ENCODE measurements at places on chromosomes 16 and 17.

DNA sequence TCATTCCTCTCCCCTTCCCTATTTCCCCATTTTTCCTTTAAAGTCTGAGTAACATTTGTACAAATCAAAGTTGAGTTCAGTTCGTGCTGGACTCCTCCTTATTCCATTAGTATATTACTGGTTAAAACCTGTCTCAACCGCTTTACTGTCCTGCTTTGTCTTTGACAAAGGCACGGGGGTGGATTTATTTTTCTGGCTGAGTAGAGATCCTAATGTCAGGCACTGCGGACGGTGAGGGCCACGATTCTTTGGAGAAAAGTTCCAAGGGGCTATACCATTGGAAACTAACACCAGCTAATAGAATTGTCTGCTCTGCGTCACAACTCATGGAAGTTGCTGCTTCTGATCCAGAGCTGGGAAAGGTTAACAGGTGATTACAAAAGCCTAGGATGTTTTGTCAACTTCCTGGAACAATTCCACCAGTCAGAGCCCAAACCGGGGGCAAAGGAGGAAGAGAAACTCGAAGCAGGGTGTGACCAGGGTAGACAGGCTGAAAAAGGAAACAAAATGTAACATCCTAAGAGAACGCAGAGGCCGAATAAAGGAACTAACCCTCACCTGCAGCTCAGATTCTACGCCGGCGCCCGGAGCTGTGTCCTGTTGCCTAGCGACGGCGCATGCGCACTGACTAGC lies 12.4 kb downstream of the TAT start:
- DNase-seq, result no peak

- DNase-seq, result no peak
These were observed 6.6 kb downstream of the TMEM114 start for GRCh38 chr16:8583732-8584131.

DNA sequence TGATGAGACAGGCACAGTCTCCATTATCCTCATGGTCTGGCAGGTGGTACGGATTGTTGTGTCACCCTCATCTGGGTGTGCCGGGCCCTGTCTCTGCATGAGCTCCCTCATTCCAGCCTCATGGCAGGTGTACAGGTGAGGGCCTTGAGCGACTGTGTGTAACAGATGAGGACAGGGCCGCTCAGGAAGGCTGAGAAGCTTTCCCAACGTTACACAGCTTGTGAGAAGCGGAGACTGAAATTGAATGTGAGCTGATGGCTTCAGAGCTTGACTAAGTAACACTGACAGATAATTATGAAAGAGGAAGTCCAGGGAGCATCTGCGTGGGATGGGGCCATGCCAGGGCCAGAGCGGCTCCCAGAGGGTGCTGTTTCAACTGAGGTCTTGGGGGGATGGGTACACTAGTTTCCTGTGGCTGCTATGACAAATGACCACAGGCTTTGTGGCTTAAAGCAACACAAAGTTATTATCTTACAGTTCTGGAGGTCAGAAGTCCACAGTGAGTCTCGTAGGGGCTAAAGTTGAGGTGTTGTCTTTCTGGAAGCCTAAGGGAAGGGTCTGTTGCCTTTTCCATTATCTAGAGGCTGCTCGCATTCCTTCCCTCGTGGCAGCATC lies 36.7 kb downstream of the CMIP start:
- peak; percentile 38 for DNase-seq

- DNase-seq, result no peak
These were observed 69.4 kb downstream of the ABCC12 start for GRCh38 chr16:48086422-48086821.

DNA sequence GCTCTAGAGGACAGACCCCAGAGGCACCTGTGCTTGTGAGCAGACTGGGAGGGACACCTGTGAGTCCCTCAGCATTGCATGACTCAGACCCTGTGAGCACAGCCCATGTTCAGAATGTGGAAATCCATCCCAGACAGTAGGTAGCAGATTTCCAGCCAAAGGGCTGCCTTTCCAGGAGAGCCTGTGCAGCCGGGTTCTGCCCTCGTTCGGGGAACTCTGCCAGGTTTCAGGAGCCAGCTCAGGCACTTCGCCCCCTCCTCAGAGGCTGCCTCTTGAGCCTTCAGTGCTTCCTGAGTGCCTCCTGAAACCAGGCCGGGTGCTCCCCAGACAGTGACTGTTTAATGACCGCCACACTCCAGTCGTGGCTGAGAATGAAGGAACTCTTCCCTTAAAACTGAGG lies 23.3 kb upstream of the SDR42E2 start:
- DNase-seq, result no peak

DNA sequence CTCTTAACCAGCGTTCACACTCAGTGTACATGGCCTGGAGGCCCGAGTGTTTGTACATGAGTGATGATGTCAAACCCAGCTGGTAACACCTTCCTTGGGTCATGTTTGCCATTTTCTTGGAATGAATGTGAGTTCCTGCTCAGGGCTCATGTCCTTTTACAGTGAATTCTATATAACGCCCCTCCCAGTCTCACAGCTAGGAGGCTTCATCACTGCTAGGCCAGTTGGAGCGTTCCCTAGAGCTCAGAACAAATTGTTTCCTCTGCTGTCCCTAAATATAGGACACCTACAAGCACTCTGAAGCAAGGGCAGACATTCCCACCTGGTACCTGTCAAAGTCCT lies 5.5 kb downstream of the TIMM22 start:
- DNase-seq, result no peak

DNA sequence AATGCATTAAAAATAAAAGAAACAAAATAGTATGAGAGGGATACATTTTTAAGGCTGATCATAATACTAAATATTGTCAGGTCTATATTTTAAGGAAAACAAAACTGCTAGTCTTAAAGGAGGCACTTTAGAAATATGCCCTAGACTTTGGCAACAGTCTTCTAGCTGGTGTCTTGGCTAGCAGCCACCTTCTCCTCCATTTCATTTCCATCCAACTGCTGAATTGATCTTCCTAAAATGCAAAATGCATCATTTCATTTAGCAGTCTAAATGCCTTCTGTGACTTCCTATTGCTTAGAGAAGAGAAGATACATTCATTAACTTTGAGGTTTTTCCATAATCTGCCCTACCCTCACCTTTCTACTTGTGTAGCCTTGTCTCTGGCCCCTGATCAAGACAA lies 1404.1 kb downstream of the CDH11 start:
- no peak for DNase-seq

- DNase-seq, result no peak
These were observed 59.9 kb downstream of the EPN2 start for GRCh38 chr17:19296786-19297778.

- DNase-seq, result no peak
These were observed 23.5 kb downstream of the NFE2L1 start for GRCh38 chr17:48071654-48072053.

DNA sequence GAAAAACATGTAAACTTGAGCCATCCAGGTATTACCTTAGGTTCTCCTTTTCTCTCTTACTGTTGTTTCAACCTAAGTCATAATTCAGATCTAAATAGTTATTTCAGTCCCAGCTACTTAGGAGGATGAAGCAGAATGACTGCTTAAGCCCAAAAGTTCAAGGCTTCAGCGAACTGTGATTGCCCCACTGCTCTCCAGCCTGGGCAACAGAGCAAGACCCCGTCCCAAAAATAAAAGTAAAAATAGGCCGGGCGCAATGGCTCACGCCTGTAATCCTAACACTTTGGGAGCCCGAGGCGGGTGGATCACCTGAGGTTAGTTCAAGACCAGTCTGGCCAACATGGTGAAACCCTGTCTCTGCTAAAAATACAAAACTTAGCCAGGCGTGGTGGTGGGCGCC lies 9.6 kb downstream of the MEIOB start:
- no peak for DNase-seq

DNA sequence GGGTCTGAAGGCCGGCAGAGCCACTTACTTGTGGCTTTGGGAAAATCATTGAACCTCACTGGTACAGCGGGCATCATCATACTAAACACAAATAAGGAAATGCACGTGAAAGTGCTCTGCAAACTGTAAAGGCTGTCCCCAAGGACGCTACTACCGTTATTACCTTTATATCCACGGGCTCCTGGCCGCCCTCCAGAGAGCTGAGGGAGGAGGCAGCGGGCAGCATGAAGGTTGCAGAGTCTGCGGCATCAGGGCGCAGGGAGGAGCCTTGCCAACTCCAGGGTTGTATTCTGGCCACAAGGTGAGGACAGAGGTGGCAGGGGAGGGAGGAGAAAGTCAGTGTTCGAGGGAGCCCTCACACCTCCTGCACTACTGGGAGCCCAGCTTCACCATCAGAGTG lies 68.3 kb upstream of the GCSH start:
- DNase-seq, result no peak

GRCh38 chr16:88941913-88942909 lies 34.8 kb downstream of the CBFA2T3 start:
- peak; percentile 41 for DNase-seq

- DNase-seq, result no peak
These were observed 14.6 kb downstream of the ANKRD40 start for GRCh38 chr17:50693036-50693682.

- no peak for DNase-seq
These were observed 28.8 kb downstream of the GINS3 start for GRCh38 chr16:58421059-58421458.

DNA sequence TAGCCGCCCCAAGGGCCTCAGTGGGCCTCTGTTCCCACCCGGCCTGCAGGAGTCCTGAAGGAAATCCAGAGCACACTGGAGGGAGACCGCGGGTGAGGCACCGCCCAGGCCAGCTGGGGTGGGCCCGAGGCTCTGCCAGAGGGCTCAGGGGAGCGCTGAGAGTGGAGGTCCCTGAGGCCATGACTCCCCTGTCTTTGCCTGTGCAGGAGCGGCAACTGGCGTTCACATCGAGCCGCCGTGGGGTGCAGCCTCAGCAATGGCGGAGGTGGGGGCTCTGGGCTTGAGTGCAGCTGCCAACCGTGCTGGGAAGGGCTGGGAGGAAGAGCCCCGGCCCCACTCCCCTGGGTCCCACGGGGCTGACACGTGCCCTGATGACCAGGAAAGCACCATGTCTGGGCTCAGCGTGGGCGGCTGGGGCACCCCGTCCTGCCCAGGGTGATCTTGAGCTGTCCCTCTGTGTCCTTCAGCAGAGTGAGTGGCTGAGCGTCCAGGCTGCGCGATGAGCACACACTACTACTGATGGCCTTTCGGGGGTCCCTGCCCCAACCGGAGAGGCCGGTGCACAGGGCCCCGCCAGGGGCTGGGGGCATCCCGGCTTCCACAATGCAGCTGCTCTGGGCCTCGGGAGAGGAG lies 13.1 kb upstream of the MYO15B start:
- no peak for DNase-seq

All from activated CD4-positive, alpha-beta T cell treated with anti-CD3 and anti-CD28 coated beads, Interleukin-2, Interleukin-4, amounts not matched to agents 100 ng/mL and 50 ng/mL, durations not matched to agents 16 hours and 8 hours (primary cell).